Adrenal gland (tissue), 19 donors: ENCODE measurements at places on chromosomes 1 and 21.
A peak's percentile ranks its signal among the peaks of the same experiment; 100 is the strongest.

GRCh38 chr1:92134331-92134730, 54.2 kb downstream of the BTBD8 start:
- DNase-seq, result no peak

DNA sequence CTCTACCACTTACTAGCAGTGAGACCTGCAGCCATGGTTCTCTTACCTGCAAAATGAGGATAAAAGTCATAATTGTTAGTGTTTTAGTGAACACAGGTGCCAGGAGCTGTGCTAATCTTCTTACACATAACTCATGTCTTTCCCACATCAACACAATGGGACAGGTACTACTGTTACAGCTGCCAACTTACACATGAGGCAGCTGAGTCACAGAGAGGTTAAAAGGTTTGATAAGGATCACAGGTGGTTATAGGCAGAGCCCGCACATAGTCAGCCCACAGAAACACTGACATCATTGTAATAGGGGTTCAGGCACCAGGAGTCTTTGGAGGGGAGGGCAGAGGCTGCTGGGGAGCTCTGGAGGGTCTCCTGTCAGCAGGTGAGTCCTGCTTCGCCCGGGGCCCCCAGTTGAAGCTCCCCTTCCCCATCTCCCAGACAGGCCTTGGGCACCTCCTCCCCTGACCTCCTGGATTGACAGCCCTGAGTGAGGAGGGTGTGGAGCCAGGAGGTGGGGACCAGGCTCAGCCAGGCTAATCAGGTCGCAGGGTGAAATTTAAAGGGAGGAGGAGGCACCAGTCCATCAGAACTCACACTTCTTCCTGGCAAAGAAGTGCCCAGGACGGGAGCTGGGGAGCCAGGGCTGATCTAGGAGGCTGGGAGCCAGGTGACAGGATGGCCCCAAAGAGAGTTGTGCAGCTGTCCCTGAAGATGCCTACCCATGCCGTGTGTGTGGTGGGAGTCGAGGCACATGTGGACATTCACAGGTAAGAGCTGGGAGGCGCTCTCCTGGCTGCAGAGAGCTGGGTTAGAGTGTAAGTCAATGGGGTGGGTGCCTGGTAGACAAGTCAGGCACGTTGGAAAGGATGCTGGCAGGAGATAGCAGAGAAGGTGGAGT, at the start of gene PADI1:
Gene PADI1 (plus strand): TSS at position 583 of the 895 bp plus-strand sequence. CDS start 90 bp downstream, at position 673.
- no peak for DNase-seq

DNA sequence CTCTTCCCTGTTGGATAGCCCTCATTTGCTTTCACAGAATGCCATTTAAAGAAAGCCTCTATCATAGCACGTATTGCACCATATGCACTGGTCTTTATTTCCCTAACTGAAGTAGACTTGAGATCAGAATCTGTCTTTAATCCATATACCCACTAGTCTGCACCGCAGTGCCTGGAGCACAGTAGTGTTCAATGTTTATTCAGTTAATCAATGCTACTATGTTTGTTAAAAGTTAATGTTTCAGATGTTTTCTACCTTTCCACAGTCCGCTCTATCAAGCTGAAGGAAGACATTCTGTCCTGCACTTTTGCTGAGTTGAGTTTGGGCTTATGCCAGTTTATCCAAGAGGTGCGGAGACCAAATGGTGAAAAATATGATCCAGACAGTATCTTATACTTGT, 139.2 kb downstream of the ZMYM4 start:
- DNase-seq, result no peak

DNA sequence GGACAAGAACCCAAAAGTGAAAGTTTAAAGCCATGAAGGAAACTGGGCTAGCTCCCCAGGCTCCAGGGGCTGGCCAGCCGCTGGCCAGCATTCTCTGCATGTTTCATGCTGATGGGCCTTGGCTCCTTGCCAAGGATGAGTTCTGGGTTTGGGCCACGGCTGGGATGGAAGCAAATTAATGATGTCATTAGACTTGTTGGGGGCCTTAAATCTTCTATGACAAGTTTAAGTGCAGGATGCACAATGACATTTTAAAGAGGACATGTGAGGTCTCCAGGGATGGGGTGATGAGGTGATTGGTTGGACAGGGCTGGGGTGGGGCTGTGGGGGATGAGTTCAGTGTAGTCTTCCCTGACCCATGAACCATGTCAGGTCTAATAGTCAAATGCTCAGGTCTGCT, 199.6 kb downstream of the TRABD2B start:
- peak; percentile 21 for DNase-seq

GRCh38 chr1:112689842-112690237, 15.4 kb downstream of the MOV10 start:
- no peak for DNase-seq

GRCh38 chr1:107480548-107481415, 339.9 kb downstream of the NTNG1 start:
- DNase-seq, result no peak

- DNase-seq, result no peak
Measured at GRCh38 chr1:197850042-197850441, 52.4 kb upstream of the C1orf53 start.

GRCh38 chr1:220957233-220957605, 78.0 kb downstream of the HLX start:
- peak; percentile 23 for DNase-seq

GRCh38 chr1:29498126-29499103, 262.1 kb downstream of the PTPRU start:
- no peak for DNase-seq

DNA sequence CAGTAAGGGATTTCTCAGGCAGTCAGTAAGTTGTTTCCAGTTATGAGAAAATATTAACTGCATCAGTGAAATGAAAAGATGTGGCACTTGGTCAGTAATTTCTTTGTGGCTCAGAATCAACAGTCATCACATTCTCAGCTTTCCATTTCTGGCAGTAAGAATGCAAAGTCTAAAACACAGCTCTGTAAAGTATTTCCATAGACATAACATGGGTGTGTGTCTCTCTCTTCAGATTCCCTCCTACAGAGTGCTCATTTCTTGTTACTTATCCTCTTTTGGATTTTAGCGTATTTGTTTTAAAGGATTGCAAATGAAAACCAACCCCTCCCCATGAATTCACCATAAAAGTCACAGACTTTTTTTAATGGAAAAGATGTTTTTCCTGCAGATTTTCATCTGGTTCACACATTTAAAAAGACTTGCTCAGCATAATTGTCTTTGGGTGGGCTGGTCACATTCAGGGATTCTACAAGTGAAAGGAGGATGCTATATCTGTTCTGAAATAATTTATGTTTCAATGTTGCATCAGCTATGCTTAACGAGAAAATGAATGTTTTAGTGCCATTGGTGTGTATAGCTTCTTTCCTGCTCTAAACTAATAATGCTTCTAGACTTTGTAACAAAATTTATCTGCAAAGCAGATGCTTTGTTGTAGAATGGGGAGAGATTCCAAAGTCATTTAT, 34.6 kb upstream of the CD55 start:
- DNase-seq, result no peak

DNA sequence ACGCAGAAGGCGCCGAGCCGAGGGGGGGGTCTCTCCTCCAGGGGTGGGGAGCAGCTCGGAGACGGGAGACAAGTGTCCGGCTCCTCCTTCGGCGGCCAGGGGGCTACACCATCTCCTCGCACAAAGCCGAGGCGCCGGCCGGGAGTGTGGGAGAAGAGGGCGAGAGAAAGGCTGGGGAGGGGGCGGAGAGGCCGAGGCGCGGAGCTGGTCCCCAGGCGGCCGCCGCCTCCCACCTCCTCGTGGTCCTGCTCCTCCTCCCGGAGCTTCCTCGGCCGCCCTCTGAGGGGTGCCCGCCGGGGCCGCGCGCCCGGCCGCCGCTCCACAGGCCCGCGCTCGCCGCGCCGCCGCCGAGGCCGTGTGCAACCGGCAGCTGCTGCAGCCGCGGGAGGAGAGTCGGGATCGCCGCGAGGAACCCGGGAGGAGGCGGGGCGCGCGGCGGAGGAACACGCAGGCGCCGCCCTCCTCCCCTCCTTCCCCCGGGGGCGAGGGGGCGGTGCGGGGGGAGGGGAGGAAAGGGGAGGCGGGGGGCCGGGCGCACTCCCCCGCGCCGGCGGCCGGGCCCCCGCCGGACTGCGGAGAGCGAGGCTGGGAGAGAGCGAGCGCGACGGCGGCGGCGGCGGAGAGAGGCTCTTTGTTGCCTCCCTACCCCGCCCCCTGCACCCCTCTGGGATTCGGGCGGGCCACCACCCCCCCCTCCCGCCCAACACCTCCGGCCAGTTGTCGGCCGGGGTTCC, at the start of gene ENAH:
Gene ENAH (minus strand): TSS at position 395 of the 734 bp plus-strand sequence. CDS start 433 bp downstream, outside the sequence.
- DNase-seq, result peak; percentile 83

- DNase-seq, result no peak
Measured at GRCh38 chr21:40839521-40839920, 7.4 kb downstream of the DSCAM start.

GRCh38 chr1:221892301-221892830, 150.5 kb upstream of the DUSP10 start:
- no peak for DNase-seq

- no peak for DNase-seq
Measured at GRCh38 chr1:221810406-221810805, 68.5 kb upstream of the DUSP10 start.

DNA sequence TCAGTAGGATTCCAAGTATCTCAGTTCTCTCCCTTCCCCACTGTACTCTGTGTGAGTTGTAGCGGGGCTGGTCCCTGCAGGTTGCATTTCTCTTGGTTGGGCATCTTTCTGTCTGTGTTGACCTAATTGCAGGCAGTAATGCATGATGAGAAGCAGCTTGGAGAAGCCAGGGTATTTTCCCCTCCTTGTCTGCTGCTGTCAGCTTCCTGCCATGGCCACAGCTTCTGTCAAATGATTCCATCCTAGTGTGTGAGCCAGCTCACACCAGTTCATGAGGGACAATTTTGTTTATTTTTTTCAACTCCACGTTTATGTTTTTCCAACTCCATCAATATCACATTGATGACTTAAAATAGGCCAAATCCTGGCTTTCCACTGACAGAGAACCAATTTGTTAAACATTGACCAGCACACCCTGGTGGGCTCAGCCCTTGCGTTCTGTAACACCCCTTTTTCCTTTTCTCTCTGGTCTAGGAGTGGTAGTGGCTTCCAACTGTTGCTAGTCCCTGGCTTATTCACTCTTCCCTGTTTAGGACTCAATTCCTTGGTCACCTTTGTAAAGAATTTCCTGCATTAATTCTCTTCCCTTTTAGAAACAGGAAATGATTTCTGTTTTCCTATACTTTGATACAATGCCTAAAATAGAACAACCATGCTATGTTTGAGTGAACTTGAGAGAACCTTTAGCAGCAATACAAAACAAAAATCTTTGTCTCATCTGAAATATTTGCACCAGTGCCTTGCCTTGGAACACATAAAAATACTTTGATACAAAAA, 44.9 kb upstream of the APOBEC4 start:
- DNase-seq, result no peak
